ENCODE measurements at places on chromosomes 6 and 20. TPM values are rescaled to one million over a fixed set of nuclear protein-coding genes. Genes with fewer than 3 reads are reported as not detected.

DNA sequence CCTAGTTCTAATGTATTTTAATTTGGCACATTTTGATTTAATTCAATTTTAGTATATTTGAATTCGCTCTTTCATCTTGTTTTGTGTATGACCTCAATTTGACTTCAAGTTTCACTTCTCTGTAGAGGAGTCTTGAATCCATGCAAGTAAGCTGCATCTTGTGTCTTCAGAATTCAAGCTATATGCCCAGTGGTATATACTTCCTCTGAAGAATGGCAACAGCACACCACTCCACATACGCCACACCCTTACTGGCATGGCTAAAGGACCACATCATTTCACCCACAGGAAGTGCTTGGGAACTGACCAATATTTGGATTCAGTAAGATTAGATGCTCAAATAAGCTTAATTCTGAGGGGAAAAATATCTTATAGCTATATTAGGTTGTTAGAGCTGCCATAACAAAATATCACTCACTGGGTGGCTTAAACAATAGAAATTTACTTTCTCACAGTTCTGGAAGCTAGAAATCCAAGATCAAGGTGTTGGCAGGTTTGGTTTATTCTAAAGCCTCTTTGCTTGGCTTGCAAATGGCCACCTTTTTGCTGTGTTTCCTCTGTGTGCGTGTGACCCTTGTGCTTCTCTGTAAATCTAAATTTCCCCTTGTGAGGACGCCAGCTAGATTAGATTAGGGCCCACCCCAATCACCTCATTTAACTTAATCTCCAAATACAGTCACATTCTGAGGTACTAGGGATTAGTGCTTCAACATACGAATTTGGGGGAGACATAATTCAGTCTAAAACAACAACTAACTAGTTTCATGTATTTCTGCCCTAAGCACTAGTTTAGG, 2.8 kb upstream of the ASF1A start:
- H3K27me3 ChIP-seq, result no peaks in the 10 kb centered on the region
- no peak overlapping the region for H3K4me3 ChIP-seq
- no peak overlapping the region for H3K27ac ChIP-seq
- H3K36me3 ChIP-seq, result no peaks in the 10 kb centered on the region
- DNase-seq, result no peak

DNA sequence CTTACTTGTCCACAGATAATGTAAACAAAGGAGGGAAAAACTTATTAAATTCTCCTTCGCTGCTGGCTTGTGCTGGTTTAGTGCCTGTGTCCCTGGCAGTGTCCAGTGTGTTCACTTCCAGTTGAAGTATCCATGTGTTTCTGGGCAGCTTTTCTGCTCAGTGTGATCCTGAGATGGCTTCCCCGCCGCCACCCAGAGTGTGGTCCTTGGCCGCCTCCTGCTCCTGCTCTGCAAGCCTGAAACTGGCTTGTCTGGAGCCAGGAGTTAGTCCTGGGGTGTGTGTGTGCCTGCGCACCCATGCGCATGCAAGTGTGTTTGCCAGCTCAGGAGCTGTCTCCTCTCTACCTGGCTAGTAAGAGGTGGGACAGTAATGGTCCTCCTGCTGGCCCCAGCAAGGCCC, 7.2 kb downstream of the BTBD3 start:
- DNase-seq, result no peak
- H3K27me3 ChIP-seq, result no peaks in the 10 kb centered on the region
- H3K4me1 ChIP-seq, result no peaks in the 10 kb centered on the region
- no peak overlapping the region for H3K27ac ChIP-seq
- peaks cover 14% of the 10 kb centered on the region for H3K36me3 ChIP-seq

DNA sequence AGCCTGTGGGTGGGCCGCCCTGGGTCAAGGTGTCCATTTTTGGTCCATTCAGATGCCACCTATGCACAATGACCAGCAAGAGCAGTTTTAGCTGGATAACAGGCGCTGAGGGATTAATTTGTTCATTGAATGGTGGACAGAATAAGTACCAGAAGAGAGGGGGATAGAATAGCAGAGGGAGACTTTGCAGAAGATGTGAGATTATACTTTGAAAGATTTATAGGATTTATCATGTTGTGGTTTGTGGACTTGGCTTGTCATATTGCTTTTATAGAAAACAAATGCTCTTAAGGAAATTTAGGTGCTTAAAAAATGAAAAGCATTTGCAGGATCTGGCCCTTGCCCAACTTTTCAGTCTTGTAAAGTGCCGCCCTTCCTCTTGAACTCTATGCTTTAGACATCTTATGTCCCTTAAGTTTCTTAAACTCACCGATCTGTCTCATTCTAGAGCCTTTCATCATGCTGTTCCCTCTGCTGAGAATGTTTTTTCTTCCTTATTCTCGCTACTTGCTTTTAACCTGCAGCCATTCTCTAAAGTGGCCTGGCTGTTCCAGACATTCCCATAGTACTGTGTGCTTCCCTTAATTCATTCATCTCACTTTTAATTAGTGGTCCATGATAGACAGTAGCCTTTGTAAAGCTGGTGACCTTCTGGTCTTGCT, 42.5 kb downstream of the CD109 start:
- H3K36me3 ChIP-seq, result peaks cover 10% of the 10 kb centered on the region
- no peaks in the 10 kb centered on the region for H3K27me3 ChIP-seq
- no peak overlapping the region for H3K4me3 ChIP-seq
- no peak overlapping the region for H3K27ac ChIP-seq
- no peaks in the 10 kb centered on the region for H3K4me1 ChIP-seq

DNA sequence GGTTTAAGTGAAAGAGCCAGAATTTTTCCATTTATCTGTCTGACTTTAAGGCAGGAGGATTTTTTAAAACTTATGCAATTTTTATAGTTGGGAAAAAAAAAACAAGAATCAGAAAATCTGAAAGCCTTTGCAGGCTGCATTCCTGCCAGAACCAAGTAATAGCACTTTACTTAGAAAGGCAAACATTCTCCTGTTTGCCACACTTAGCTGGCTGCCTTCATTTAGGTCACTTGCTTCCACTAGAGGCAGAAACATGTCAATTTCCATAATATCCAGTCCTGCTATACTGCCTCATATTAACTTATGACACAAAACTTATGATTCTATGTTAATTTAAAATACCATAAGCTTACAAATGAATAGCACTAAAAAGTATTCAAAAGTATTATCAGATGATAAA, 425.8 kb downstream of the FRK start:
- no peaks in the 10 kb centered on the region for H3K36me3 ChIP-seq
- H3K4me1 ChIP-seq, result no peaks in the 10 kb centered on the region
- H3K4me3 ChIP-seq, result no peak overlapping the region
- DNase-seq, result no peak
- H3K27me3 ChIP-seq, result no peaks in the 10 kb centered on the region

GRCh38 chr20:31918466-31919105, 33.3 kb downstream of the PDRG1 start:
- H3K36me3 ChIP-seq, result no peaks in the 10 kb centered on the region
- H3K4me1 ChIP-seq, result no peaks in the 10 kb centered on the region
- no peak overlapping the region for H3K4me3 ChIP-seq

DNA sequence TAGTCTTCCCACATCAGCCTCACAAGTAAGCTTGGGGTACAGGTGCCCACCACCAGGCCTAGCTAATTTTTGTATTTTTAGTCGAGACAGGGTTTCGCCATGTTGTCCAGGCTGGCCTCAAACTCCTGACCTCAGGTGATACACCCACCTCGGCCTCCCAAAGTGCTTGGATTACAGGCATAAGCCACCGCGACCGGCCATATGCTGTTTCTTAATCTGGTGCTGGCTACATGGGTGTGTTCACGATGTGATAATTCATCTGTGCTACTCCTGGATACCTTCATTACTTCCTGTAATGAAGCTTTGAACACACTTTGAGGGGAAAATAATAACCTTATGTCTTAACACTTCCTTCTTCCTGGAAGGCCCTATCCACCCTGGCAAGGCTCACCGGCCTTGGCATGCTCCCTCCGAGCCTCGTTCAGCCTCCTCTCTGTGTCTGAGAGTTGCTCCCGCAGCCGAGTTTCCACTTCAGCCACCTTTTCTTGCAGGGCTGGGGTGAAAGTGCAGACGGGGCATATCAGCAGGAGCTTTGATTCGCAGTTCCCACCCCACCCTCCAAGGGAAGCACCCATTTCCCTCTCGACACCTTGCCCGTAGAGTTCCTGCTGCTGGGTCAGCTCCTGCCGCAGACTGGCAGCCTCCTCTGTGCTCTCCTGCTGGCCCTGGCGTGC, 5.6 kb upstream of the PSORS1C2 start:
- DNase-seq, result no peak
- peaks cover 3% of the 10 kb centered on the region for H3K36me3 ChIP-seq
- no peak overlapping the region for H3K27ac ChIP-seq
- H3K27me3 ChIP-seq, result no peaks in the 10 kb centered on the region
- H3K4me3 ChIP-seq, result no peak overlapping the region

- no peak for DNase-seq
- H3K36me3 ChIP-seq, result peaks cover 28% of the 10 kb centered on the region
- H3K27me3 ChIP-seq, result no peaks in the 10 kb centered on the region
- H3K4me3 ChIP-seq, result no peak overlapping the region
- H3K27ac ChIP-seq, result no peak overlapping the region
- peaks cover 11% of the 10 kb centered on the region for H3K4me1 ChIP-seq
These were observed 26.4 kb downstream of the COX4I2 start for GRCh38 chr20:31663838-31664695.

The DACT2 gene
- 0.19 TPM for polyA plus RNA-seq

The SAPCD1 gene
- 1.7 TPM for polyA plus RNA-seq

The IL20RA gene
- 1.3 TPM for polyA plus RNA-seq

All from keratinocyte (primary cell).